ENCODE measurements at places on chromosomes 16 and 17.

DNA sequence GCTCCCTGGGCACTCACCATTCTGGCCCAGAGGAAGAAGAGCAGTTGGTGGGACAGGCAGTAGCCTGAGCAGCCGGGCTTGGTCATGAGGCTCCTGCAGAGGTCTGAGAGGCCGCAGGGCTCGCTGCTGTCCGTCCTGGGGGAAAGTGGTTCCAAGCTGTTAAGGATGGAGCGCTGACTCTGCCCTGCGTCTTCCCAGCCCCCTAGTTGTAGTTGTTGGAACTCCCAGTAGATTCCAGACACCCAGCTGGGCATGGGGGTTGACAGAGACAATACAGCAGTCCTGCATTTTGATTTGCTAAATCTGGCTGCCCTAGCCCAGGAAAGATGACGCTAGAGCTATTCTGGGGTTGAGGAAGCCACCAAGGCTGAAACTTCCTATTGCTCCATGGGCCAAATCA, 7.3 kb downstream of the C16orf89 start:
- DNase-seq: no peak

- peak; percentile 71 for DNase-seq
These were observed 122.3 kb downstream of the CDK5R1 start for GRCh38 chr17:32609085-32609484.

DNA sequence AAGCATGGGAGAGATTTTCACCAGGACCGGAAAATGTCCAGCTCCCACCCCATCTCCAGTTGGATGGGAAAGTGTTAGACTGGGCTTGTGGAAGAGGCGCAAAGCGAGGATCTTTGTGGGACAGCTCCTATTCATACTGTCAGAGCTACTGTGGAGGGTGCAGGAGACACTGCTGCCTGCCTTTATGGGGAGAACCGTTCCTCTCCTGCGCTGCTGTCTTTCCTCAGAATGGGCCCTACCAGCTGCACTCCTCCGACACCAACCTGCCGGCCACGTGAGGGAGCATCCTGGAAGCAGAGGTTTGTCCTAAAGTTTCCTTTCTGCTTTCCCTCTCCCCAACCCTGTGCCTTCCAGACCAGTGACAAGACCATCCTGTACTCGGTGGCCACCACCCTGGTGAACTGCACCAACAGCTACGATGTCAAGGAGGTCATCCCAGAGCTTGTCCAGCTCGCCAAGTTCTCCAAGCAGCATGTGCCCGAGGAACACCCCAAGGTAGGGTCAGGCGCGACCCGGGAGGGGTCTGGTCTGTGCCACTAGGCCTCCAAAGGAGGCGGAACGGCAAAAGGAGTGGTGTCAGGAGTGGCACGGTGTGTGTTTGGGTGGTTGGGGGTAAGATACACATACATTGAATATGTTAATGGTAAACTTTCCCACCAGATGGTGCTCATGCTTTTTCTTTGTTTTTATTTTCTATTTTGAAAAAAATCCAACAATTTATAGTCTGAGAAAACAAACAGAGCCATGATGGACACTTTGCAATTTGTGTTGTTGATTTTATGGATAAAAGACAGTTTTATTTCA, 23.0 kb downstream of the SLC35G3 start:
- no peak for DNase-seq

- DNase-seq: no peak
These were observed 11.2 kb downstream of the TFAP4 start for GRCh38 chr16:4261557-4262172.

- no peak for DNase-seq
These were observed 68.2 kb upstream of the IRX6 start for GRCh38 chr16:55255733-55256282.

DNA sequence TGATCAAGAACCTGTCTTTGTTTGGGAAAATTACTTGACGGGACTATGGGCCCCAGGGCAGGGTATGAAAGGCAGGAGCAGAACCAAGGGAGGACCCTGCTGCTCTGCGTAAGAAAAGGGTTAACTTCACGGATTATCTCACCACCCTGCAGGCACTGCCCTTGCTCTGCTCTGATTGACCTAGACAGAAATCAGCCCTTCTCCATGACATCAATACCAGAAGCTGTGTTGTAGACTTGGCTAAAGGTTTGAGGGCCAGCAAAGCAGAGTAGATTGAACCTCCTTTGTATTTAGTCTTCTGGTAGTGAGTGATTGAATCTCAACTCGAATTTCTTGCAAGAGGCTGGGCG, 52.9 kb upstream of the ETV4 start:
- no peak for DNase-seq

GRCh38 chr16:68197250-68197649, 38.7 kb downstream of the ESRP2 start:
- DNase-seq: no peak

DNA sequence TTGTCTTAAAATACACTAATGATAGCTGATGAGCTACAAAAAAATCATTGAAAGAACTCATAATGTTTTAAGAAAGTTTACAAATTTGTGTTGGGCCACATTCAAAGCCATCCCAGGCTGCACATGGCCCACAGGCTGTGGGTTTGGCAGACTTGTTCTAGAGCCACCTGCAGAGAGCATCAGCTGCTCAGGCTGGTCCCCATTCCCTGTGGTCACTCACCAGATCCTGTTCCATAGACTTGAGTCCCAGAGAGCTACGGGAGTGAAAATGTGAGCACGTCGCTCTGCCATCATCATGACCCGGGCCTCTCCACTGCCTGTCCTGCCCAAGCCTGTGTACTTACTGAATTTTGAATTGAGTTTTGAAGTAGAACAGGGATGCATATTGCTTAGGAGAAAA, 6.9 kb downstream of the SLC26A11 start:
- DNase-seq: no peak

GRCh38 chr17:61118871-61119270, 280.8 kb upstream of the TBX2 start:
- no peak for DNase-seq

DNA sequence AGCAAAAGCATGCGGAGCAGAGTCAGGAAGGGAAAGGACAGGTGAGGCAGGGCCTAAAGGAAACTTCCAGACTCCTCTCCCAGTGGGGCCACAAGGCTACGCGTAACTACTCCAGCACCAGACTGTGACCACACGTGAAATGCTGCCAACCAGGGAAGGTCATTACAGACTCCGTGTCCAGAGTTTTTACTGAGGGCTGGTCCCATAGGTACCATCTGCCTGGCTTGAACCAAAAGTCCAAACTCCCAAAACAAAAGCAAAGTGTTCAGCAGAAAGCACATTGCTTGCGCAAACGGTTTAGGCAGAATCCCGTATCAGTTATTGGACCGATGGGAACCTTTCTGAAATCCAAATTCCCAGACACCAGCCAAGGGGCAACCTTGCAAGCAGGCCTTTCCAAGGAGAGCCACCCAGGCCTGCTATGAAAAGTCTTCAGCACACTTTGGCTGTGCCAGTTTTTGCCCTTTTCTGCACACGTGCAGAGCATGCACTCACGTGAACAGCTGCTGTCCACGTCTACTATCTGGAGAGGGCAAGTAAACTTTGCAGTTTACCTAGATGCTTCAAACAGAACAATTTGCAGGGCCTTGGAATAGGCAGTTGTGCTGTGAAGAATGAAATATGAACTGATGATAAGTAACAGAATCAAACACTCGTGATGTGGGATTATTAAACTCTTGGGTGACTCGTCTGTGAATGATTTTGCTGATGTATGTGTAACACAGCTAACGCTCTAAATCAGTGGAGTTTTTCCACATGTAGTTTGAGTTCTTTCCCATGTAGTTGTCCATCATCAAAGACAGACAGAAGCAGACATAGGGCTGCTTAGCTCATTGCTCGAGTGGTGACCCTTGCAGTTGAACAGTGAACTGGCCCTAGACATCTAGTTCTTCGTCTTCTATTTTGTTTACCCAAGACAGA, 58.1 kb upstream of the CRISPLD2 start:
- DNase-seq: no peak

GRCh38 chr16:20675488-20676267, 21.8 kb downstream of the ACSM1 start:
- no peak for DNase-seq

DNA sequence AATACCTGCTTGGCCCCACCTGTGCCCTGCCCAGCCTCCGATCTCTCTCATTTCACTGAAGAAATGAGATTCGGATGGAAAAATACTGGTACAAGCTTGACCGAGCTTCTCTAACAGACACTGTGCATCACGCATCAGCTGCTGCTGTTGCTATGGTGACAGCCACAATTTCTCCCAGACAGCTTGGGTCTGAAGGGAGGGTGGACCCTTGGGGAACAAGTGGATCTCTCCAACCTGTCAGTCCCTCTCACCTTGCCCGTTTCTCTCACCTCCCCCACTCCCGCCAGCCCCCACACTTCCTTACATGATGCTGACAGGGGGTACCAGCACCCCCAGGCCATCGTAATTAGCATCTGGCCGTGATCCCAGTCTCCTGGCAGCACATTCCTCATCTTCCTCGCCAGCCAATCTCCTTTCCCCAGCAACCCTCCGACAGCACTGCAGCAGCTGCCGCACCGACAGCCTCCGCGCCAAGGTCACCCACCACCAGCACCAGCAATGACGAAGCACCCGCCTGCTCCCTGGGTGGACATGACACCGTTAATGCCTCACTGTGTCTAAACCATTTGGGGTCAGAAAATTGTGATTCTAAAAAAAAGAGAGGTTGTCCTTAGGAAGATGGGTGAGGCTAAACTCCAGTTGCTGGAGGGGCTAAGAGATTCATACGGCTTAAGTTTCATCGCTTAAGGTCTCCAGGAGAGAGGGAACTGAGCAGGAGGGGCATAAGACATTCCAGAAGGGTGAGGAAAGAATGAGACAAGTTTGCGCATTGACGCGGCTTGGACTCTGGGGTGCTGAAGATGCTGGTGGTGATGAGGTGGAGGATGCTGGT, 58.6 kb upstream of the TNRC6A start:
- no peak for DNase-seq

- DNase-seq: no peak
These were observed 148.5 kb upstream of the GSE1 start for GRCh38 chr16:85464383-85465305.

DNA sequence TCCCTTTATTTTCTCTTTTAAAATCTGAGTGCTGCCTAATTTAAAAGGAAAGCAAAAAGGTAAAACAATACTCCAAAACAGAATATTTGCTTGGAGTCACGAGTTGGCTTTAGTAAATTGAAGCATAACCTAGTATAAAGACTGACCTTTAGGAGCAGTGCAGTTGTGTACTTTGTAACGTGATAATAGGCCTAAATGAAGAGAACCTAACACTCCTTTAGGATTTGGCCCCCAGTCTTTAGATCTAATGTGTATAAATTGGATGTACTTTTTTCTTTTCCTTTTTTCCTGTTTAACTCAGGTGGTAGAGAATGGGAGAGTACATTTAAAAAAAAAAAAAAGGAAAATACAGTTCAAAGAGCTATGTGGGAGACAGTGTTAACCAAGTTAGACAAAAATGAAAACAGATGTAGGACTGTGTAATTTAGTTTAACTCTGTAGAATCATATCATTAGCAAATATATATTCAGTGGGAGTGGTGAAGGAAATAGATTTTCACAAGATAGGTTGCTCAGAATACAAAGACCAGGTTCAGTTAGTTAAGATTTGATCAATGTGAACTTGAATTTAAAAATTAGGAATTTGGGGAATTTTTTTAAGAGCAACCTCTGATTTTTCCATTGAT, 16.8 kb downstream of the CPD start:
- no peak for DNase-seq

GRCh38 chr16:85788819-85789218, 10.5 kb downstream of the EMC8 start:
- no peak for DNase-seq

- peak; percentile 71 for DNase-seq
These were observed 12.5 kb downstream of the SAMD14 start for GRCh38 chr17:50117202-50118051.

GRCh38 chr16:21554795-21555585, 44.4 kb upstream of the METTL9 start:
- DNase-seq: peak; percentile 94

- no peak for DNase-seq
These were observed 100.8 kb downstream of the TMEM132E start for GRCh38 chr17:34680151-34680550.

DNA sequence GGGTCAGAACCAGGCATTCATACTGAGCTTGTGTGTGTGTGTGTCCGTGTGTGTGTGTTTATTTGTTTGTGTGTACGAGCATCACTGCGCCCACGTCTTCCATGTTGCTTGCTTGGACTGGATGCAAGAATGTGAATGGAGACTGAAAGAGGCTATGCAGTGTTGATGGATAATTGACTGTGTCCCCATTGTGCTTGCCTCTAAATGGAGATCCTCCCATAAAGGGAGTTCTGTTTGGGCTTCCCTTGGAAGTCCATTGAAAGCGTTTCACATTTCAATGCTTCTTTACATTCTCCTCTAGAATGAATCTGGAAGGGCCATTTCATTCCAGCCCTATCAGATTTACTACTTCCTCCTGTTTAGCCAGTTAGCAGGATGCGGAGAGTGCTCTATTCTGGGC, 124.0 kb downstream of the GP2 start:
- DNase-seq: no peak

GRCh38 chr17:68441070-68441770, 16.1 kb downstream of the WIPI1 start:
- DNase-seq: no peak

- no peak for DNase-seq
These were observed 13.6 kb downstream of the RHBDF2 start for GRCh38 chr17:76487451-76488192.

DNA sequence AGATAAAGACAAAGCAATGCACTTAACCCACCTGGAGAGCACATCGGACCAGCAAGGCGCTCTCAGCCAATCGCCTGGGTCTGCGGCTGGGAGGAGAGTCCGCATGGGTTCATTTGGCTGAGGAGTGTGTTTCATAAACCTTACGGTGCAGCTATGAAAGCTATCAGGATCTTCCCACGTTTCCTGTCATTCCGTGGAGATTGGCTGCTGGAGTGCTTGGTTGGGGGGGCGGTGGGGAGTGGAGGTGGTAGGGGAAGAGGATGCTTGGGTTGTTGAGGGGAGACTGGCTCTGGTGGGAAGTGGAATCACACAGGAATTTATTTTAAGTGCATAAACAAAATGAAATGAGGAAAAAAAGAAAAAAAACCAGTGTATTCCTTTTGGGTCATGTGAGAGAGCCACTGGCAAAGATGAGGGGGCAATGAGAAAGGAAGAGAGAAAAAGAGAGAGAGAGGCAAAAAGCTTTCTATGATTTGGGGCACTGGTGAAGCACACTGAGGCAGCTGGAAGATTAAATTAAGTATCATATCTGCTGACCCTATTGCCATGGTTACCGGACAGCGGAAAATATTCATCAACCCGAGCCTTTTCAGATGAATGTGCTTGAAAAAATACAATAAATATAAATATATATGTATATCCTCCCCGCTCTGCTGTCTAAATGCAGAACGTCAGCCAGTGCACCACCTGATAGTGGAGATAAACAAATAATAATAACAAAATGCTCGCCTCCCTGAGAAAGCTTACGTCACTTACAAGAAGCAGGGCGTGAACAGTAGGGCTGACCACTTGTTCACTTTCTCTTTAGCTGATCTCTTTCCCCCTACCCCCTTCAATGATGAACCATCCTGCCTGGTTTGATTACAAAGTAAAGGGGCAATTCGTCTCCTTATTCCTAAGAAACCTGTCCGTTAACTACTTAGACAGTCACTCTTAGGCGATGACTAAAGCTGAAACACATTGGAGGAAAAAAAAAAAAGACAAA, 457.0 kb upstream of the ZFHX3 start:
- DNase-seq: no peak
